ENCODE measurements at places on chromosomes 12 and 14.
A peak's percentile ranks its signal among the peaks of the same experiment; 100 is the strongest.

- DNase-seq, result no peak
Measured at GRCh38 chr14:100222224-100223093, 16.5 kb upstream of the YY1 start.

GRCh38 chr14:65070471-65070976 is 31.8 kb downstream of the MAX start:
- DNase-seq, result no peak

DNA sequence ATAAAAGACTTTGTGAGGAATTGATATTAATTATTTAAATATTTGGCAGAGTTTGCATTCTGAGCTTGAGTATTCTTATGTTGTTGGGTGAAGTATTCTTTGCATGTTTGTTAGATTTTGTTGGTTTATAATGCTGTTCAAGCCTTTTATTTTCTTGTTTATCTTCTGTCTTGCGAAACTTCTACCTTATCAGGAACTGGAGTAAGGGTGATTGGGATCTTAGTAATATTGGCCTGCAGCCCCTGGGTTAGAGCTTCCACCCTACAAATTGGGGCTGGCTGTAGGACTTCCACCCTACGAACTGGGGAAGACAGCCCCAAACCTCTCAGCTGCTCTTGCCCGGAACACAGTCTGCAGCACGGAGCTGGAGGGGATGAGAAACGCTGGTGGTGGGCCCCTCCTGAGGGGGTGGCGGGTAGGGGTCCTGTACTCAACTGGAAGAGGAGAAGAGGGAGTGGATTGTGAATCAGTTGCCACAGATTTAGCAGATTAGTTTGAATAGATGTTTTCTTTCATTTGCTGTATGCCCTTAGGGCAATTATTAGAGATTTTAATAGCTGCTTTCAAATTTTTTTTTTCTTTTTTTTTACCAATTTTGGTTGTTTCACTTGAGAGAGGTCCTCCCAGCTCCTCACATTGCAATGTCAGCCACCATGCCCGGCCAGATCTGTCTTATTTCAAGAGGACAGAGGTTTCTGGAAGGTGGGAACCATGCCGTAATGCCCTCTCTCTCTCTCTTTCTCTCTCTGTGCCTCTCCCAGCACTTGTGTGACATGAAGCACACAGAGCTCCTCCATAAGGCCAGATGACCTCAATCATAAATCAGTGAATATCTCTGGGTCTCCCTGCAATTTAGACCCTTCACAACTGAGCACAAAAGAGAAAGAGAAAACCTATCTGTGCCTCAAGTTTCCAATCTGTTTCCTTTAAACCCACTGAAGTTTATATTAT is 123.4 kb downstream of the DICER1 start:
- no peak for DNase-seq

DNA sequence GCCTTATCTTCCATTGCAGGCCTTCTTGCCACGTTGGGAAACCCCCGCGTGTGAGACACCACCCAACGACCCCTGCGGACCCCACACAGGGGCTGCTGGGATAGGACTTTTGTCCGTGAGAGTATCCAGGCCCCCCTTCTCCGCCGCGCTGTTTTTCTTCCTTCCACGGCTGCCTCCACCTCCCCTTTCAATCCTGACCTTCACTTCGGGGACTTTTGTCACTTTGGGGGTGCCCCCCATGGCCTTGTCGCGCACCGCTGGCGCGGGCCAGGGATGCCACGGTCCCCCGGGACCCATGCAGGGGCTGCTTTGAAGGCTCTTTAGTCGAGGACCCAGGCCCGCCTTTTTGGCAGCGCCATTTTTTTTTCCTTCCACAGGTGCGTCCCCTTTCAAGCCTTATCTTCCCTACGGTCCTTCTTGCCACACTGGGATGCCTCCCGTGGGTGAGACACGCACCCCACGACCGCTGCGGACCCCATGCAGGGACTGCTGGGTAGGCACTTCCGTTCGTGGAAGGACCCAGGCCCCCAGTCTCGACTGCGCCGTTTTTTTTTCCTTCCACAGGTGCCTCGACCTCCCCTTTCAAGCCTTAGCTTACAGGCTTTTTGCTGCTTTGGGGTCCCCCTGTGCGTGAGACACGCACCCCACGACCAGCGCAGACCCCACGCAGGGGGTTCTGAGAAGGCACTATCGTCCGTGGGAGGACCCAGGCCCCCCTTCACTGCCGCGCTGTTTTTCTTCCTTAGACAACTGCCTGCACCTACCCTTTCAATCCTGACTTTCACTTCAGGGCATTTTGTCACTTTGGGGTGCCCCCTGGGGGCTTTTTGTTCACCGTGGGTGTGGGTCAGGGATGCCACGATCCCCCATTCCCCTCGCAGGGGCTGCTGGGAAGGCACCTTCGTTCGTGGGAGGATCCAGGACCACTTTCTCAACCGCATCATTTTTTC is 267.4 kb downstream of the ALG10 start:
- DNase-seq, result no peak

DNA sequence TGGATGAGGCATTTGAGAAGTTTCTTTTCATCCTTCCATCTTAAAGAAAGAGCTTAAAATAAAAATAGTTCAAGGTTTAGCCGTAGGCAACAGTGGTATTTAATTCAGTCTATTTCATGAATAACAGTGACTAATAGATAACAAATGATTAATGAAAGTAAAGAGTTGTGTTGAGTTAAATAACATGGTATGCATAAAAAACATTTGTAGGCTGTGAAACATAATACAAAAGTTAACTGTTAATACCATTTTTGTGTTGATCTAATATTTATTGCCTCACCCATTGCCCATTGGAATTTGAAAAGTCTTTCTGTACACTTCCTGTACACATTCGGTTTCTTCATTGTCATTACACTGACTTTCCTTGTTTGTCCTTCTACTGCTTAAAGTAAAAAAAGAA is 108.6 kb upstream of the PDE3A start:
- DNase-seq, result no peak

DNA sequence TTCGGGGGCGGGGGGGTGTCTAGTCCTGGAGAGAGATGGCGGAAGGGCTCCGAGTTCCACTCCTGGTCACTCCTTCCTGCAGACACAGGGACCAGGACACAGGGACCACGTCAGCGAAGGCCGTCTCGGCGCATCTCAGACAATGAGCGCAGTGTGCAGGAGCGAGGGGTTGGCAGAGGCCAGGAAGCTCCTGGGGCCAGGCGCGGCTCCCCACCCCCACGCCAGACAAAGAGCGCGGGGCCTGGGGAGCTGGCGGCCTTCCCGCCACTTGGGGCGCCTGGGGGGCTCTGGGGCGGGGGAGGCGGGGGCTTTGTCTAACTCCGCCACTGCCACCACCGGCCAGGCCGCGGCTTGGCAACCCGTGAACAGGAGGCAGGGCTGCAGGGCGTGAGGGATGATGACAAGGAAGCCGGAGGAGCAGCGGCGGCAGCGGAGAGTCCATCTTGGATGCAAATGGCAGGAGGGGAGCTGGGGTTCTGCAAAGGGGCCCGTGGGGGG is 2.2 kb downstream of the CDK2AP1 start:
- DNase-seq, result no peak

DNA sequence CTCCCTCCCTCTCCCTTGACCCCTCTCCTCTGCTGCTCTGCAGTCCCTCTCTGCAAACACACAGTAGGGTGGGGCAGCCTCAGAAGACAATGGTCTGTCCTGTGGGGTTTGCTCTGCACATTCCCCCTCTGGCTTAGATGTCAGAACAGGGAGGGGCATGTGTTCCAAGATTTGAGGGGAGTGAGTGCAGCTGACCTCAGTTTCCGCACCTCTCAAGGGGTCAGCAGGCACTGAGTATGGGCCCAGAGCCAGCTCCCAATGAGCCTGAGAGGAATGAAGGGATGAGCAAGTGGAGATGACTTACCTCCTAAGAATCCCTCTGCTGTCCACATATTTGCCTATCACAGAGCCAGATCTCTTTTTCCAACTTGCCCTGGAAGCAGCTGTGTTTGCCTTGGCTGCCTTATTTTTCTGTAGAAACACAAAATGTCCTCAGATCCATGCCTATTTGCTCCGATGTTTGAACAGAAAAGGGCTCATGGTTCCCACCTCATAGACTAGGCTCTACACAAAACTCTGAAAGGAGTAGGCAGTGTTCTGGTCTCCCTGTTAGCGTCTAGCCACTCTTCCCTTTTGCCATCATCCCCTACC is 111.4 kb downstream of the CRACR2A start:
- DNase-seq, result no peak

- DNase-seq, result no peak
Measured at GRCh38 chr12:107415071-107415470, 270.5 kb upstream of the PWP1 start.

- DNase-seq, result peak; percentile 84
Measured at GRCh38 chr12:10722502-10722904, 620 bp downstream of the YBX3 start.

GRCh38 chr14:63394841-63395240 is 76.1 kb upstream of the GPHB5 start:
- no peak for DNase-seq

DNA sequence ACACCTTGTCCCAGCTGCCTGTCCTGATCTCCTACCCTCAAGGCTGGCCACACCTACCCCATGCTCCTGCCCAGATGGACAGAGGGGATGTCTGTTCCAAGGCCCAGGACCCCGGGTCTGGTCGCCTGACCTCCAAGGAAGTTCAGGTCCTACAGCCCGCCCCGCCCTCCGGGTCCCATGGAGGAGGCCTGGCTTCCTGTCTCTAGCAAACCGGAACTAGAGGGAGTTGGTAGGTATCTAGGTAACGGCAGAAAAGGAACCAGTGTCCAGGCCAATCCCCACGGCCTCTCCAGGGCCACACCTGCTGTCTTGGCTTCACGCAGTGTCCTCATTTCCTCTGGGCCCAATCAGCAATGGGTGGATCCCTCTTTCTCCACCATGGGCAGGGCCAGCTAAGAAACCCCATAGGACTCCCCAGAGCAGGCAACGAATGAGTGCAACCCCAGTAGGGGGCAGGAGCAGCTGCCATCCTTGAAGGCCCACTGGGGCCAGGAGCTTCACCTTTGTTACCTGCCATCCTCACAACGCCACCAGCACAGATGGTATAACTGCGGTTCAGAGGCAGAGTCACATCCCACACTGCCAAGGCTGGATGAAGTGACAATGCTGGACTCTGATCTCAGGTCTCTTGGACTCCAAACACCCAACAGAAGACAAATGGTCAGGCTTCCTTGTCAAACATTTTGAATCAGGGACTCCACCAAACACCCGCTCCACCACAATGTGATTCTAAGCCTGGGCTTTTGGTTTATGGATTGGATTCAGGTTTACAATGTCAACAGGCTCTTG is 25.1 kb upstream of the RPLP0 start:
- no peak for DNase-seq

GRCh38 chr12:71958056-71958455 is 19.4 kb downstream of the TPH2 start:
- DNase-seq, result no peak

GRCh38 chr14:55126932-55127459 is 2.1 kb upstream of the LGALS3 start:
- DNase-seq, result no peak

DNA sequence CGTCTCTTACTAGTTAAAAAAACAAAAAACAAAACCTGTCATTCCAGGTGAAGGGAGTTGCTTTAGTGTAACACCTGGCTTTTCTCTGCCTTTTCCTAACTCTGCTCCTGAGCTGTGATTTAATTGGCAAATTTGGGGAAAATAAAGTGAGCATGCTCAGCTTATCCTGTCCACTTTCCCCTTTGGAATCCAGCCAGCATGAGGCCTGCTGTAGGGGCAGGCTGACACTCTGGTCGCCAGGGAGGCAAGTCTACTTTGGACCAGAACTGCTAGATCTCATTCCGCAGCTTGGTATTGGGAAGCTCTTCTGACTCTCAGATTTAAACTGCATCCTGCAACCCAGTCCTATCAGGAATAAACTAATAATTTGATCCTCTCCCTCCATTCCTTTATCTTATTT is 30.1 kb downstream of the CDKN1B start:
- DNase-seq, result no peak

DNA sequence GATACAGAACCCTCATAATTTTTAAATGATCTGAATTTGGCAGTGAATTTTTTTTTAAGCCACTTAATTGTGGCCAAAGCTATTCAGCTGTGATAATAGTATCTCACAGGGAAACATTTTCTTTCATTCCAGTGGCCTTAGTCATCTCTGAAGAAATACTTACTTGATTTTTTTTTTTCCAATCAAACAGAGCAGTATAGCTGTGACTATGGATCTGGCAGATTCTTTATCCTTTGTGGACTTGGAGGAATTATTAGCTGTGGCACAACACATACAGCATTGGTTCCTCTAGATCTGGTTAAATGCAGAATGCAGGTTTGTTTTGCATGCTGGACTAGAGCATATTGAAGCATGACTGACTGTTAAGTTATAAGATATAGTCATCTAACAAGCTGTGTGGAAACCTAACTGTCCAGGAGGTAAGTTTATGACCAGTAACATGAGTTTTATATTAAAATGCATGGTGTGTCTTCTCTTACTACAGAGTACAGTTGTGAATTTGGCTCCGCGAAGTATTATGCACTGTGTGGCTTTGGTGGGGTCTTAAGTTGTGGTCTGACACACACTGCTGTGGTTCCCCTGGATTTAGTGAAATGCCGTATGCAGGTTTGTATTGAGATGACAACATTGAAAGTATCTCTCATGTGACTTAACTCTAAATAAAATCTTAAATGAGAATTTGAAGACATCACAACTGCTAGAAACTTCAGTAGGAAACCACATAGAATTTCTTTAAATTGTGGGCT is 1.9 kb downstream of the SLC25A3 start:
- no peak for DNase-seq

- no peak for DNase-seq
Measured at GRCh38 chr12:53652366-53652765, 23.5 kb downstream of the ATP5MC2 start.

GRCh38 chr12:65123435-65124063 is 2.4 kb upstream of the WIF1 start:
- peak; percentile 90 for DNase-seq

GRCh38 chr12:69239922-69240630 is 707 bp downstream of the CPSF6 start:
- DNase-seq, result peak; percentile 57

- DNase-seq, result peak; percentile 1
Measured at GRCh38 chr14:102988054-102988453, 65.6 kb downstream of the AMN start.

- no peak for DNase-seq
Measured at GRCh38 chr12:94284046-94284445, 135.7 kb downstream of the PLXNC1 start.

DNA sequence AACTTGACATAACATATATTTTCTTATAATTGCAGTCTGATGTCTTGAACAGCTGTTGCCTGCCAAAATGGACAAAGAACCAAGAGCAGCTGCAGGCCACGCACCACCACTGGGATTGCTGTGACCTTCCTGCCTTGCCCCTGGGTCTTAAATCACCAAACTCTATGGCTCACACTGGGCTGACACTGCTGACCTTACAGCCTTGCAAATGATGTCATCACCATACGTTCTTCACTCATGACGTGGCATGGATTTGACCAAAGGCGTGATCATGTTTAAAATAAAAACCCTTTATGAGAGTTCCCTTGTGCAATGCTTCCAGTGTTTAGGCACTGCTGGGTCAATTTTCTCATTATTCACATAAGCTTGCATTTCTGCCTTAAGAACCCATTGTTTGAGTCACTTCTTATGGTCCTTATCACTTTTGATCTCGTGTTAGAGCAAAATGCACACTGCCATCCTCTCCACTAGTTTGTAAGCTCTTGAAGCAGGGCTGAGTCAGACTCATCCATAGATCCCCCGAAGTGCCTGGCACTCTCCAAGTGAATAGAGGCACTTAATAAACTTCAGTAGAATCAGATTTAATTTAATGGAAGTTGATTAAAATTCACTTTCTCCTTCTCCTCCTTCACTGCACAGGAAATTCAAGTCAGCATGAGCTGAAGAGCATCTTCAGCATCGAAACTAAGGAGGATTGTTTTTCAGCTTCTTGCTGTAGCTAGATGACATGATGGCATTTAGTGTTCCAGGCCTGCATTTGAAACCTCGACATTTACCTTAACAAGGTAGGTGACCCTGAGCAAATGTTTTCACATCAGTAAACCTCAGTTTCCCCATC is 132.4 kb upstream of the PZP start:
- DNase-seq, result peak; percentile 50

All from OCI-M1 (cell line).